ENCODE measurements at places on chromosomes 11 and 22.

DNA sequence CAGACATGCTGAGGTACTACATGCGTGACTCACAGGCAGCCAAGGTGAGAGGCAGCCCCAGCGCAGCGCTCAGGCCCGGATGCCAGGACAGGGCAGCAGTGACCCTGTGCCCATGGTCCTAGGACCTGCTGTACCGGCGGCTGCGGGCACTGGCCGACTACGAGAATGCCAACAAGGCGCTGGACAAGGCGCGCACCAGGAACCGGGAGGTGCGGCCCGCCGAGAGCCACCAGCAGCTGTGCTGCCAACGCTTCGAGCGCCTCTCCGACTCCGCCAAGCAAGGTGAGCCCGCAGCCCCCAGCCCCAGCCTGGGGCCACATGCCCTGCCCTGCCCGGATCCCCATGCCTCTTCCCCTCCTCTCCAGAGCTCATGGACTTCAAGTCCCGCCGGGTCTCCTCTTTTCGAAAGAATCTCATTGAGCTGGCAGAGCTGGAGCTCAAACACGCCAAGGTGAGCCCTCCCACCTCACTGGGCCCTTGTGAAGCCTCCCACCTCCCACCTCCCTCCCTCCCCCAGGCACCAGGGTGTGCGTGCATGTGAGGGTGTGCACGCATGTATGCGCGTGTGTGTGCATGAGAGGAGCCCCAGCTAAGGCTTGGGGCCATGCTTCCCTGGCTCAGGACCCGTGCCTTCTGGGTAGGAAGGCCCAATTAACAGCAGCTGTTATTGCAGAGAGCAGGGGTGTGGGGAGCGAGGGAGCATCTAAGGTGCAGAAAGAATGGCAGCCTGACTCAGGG is 5.3 kb downstream of the CFL1 start:
- no peak for DNase-seq

- DNase-seq: no peak
Observed at GRCh38 chr11:12196872-12197271, 86.5 kb downstream of the MICAL2 start.

GRCh38 chr11:9697766-9698165 is 33.9 kb downstream of the SWAP70 start:
- DNase-seq: no peak

DNA sequence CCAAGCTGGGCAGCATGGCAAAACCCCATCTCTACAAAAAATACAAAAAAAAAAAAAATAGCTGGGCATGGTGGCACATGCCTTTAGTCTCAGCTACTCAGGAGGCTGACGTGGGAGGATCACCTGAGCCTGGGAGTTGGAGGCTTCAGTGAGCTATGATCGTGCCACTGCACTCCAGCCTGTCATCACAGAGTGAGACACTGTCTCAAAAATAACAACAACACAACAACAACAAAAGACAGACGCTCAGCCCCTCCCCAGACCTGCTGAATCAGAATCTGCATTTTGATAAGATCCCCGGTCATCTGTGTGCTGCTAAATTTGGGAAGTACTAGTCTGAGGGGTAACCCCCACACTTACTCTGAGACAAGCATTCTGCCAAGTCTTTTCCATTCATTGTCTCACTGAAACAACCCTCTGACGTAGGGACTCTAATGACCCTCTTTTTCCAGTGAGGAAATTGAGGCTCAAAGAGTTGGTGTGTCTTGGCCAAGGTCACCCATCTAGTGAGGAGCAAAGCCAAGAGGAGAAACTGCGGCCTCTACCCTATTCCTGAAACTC is 7.5 kb downstream of the NEFH start:
- DNase-seq: no peak

DNA sequence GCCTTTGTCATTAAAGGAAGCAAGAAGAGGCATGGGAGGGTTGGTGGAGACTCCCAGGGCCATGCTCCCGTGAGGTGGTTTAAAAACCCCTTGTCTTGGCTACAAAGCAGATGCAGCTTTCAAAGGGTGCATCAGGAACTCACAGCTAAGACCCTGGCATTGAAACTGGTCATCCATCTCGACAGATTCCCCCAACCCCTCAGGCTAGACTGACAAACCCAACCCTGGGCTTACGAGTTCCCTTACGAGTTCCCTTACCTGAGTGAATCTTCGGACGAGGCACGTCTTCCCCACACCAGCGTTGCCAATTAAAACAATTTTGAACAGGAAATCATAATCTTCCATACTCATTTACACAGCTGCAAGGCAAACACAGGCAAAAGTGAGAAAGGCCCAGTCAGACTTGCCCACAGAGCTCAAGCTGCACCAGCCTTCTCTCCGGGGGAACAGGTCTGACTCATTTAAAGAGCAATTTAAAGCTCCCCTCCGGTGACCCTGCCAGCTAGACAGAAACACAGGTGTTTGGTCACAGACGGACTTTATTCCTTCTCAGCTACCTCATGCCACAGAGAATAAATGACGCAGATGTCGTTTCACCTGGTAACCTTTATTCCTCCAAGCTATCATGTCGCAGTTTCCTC is 74.6 kb downstream of the RAB30 start:
- no peak for DNase-seq

GRCh38 chr22:28462901-28463300 is 216.7 kb downstream of the TTC28 start:
- no peak for DNase-seq

GRCh38 chr22:44639891-44640617 is 62.0 kb upstream of the PRR5 start:
- no peak for DNase-seq

DNA sequence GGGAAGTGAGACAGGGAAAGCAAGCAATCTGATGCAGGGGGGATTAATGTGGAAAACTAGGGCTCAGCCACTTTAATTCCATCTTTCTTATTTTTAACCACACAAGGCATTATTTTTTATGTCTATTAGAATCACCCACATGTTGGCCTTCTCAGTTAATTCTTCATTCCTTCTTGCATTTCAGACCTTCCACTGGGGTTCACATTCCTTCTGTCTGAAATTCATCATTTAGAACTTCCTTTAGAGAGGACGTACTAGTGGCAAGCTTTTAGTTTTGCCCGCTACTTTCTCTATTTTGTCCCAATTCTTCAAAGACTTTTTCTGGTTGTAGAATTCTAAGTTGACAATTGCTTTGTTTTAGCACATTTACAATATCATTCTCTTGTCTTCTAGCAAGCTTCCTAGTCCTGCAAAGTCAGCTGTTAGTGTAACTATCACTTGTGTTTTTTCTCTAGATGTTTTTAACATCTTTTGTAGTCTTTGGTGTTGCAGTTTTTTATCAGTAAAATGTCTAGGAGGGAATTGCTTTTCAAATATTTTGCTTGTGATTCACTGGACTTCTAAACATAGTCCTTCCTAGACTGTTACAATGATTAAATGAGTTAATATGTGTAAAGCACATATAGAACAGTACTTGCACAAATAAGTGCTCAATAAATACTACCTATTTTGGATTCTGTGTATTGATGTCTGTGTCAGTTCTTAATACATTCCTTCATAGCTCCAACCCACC is 5.5 kb upstream of the NNMT start:
- DNase-seq: no peak

- no peak for DNase-seq
Observed at GRCh38 chr11:73975479-73975757, 7.2 kb downstream of the UCP2 start.

DNA sequence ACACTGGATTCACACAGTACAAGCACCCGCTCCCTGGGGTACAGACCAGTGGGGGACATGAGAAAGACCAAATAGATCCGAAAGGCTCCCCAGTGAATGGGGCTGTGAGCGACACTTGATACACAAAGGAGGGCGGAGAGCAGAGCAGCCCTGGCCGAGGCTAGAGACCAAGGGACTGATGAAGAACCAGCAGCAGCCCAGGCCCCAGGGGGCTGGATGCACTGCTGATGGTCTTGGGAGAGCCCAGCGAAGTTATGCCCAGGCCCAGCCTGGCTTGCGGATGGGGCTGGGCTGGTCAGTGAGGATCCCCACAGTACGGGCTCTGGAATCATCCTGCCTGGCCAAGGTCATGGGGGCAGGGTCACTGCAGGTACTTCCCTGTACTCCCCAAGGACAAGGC is 23.2 kb downstream of the ARHGAP1 start:
- no peak for DNase-seq

DNA sequence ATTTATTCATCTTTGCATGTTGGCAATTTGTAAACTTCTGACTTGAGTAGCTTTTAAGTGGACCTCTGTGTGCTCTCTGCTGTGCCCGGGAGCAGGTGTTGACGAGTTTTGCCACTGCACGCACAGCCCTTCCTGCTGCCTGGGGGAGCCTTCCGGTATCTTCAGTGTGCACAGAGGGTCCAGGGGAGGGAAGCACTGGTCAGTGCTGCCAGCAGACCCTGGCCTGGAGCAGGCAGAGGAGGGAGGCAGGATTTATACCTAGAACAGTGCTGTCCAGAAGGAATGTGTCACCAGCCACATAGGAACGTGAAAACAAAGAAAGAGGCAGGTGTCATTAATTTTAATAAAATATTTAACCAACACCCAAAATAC is 403.6 kb downstream of the TBC1D22A start:
- no peak for DNase-seq

DNA sequence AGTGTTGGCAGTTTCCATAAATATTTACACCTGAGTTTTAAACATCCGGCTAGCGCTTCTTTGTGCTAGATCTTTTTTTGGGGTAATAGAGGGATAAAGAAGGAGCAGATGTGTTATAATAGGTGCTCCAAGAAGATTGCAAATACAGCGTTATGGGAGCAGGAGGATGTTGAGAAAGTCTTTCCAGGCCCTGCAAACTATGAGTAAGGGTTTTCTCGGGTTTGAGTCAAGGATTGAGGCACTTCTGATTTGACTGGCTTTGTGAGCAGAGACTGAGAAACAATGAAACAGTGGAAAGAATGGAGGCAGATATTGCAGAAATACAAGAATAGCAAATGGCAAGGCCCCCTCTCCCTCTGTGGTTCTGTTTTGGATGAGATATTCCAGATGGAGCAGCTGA is 155.0 kb upstream of the TIMP3 start:
- DNase-seq: no peak

- DNase-seq: no peak
Observed at GRCh38 chr11:13009921-13010748, 1.0 kb downstream of the RASSF10 start.

Data from stimulated activated CD4-positive, alpha-beta T cell treated with anti-CD3 and anti-CD28 coated beads, Interleukin-1b, Interleukin-23, amount 100 ng/mL, for 24 hours (primary cell).